COLO829 (cell line): ENCODE measurements at places on chromosomes 2 and 18.
A peak's percentile ranks its signal among the peaks of the same experiment; 100 is the strongest.

DNA sequence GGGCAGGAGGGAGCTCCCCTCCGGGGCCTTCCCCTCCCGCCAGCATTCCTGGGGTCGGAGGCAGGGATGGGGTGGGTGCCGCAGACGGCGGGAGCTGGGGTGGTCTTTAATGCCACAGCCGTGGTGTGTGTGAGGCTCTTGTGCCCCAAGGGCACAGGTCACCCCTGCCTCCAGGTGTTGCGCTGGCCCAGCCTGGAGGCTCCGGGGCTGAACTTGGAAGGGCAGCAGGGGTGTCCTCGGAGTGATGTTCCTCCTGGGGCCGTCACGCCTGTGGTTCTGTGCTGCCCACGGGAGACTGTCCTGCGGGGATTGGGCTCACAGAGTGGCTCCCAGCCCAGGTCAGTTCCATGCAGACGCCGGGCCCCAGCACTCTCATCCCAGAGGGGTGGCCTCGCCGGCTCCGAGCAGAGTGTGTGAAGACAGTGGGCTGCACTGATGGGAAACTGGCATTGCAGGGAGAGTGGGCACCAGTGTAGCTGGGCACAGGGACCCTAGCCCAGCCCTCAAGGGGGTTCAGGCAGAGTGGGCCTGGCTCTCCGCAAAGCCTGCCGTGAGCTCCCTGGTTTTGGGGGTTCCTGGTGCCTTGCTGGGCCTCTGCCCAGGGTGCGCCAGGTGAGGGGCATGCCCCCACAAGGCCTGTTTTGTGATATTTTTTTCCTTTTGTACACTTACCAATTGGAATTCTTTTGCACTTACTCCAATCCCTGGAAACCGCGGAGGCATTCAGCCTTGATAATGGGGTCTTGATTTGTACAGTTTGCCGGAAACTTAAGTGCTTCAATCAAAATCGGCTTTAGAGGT lies 56.7 kb downstream of the NFATC1 start:
- no peak for DNase-seq

GRCh38 chr2:65026154-65026553 lies 30.1 kb upstream of the CEP68 start:
- no peak for DNase-seq

DNA sequence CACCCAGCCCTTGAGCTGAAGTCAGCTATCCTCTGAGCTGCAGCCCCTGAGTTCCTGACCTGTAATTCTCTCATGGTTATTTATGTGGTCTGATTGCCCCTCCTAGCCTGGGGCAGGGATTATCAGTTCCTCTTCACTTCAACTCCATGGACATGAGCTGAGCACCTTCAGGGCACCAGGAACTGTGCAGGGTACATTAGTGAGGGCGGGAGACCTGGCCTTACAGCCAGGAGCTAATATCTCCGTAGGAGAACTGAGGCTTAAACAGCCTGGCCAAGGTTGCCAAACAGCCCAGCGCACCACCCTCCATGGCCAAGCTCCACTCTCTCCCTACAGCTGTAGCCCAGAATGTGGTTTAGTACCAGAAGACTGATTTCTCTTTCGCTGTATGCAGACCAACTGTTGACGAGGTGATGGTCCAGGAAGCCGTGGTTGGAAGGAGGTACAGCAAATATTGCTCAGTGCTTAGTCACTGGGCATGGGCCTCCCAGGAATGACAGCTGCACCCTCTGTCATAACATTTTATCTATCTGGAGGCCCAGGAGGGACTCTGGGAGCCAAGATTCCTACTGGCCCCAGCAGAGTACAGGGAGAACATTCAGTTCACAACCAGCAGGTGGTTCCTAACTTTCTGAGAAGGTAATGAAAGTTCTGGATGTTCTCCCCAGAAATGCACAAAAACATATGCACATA lies 228.7 kb upstream of the SIX2 start:
- DNase-seq = no peak

GRCh38 chr18:3151399-3152264 lies 68.1 kb downstream of the MYOM1 start:
- DNase-seq = peak; percentile 47

DNA sequence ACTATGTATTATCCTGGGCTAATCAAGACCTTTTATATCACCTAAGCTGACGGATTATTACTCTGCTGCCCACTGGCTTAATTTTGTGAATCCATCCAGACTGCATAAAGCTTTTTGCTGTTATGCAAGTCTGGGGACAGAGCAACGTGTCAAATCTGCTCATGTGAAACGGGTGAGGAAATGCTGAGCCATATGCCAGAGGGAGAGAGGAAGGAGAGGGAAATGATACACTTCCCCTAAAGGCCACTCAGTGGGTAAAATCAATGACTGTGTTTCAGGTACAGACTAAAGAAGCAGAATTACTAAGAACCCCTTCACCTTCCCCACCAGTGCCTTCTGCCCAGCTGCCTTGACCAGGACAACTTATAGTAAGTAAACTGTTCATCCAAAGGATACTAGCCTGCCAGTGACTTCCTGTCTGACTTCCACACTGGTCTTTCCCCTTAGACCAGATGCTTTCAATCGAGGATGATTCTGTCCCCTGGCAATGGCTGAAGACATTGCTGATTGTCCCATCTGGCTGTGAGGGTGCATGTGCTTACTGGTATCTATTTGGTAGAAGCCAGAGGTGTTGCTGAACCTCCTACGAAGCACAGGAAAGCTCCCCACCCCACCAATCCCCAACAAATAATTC lies 43.0 kb downstream of the STAT1 start:
- DNase-seq = no peak

GRCh38 chr2:237276716-237277490 lies 137.1 kb downstream of the COL6A3 start:
- no peak for DNase-seq

- no peak for DNase-seq
These were observed 66.4 kb downstream of the MRPS9 start for GRCh38 chr2:105104208-105104731.

DNA sequence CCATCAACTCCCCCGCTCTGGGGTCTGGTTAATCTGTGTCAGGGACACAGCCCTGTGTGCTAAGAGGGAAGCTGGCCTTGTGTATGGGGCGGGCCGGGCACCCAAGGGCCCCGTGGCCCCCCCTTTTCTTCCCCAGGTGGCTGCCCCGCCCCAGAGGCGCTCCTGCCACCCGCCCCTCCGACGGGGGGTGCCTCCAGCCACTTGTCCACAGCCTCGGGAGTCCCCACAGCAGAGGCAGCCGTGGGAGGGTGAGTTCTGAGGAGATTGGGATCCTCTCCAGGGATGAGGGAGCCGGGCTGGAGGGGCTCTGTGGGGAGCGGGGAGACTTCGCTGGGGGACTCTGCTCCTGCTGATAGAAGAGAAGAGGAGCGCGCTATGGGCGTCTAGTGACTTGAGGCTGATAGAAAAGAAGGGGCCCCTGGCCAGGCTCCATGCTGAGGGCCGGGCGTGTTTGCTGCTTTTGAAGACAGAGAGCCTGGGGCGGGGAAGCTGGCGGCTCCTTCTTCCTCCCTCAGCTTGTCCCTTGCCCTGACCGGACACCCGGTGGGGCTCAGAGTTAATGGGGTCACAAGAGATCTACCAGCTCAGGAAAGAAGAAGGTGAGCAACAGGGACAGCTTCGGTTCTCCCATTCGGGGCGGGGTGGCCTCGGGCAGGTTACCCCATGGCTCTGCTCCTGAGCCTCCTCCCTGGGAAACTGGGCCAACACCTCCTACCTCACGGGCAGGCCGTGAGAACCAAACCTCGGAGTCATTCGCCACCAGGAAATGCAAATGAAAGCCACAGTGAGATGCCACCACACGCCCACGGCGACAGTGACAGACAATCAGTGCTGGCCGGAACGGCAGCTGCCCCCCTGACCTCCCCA lies 89.4 kb upstream of the TAF1B start:
- DNase-seq = no peak

- DNase-seq = no peak
These were observed 34.9 kb downstream of the ARHGAP28 start for GRCh38 chr18:6764382-6764781.

DNA sequence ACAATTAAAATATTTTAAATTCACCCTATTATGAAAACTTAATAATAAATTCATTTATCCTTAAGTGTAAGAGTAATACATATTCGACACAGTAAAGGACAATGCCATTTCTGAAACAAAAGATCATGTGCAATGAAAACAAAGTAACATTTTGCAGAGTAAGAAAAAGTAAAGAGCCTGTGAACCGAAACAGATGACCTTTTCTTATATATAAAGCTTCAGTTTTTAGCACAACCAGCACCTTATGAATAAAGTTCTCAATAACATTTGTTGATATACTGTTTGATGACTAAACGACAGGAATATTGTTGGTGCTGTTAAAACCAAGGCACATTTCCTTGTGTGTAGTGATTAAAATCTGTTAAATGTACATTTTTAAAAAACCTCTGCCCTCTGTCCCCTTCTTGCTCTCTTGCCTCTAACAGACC lies 1.5 kb downstream of the PELI1 start:
- no peak for DNase-seq

DNA sequence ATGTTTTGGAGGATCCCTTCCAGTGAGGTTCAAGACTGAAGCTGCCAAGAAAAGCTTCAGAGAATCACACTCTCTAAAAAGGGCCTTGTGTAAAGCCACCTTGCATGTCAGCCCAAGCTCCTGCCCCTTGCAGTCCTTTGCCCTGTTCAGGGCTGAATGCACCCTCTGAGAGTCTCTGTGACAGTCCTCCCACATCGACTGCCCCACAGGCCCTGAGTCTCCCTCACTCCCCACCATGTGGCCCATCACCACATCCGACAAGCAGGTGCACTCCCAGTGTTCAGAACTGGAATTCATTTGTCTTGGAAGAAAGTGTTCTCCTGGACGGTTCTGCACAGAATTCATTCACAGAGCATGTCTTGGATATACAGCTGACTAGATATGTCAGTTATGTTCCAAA lies 31.0 kb downstream of the BCL11A start:
- DNase-seq = no peak

DNA sequence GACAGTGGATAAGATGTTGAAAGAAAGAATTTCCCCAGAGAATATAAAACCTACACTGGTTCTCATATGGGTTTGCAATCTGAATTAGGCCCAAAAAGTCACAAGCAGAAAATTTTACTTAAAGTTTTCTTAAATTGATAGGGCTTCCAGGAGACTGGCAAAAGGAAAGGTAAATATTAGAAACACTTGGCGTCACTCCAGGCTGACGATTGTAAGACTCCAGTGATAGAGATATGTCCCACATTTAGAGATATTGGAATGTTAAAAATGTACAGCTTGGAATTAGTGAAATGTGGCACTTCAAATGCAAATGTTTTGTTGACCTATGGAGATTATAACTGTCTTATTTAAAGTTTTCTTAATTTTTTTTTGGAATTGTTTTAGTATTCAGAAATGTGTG lies 14.0 kb downstream of the YIPF4 start:
- no peak for DNase-seq
